ENCODE measurements at places on chromosomes 13 and 19. TPM values are rescaled to one million over a fixed set of nuclear protein-coding genes. Genes with fewer than 3 reads are reported as not detected.

The CCDC169 gene
- 6.9 TPM for polyA plus RNA-seq

The ANGPTL4 gene
- 2.6 TPM for polyA plus RNA-seq

The NHLRC3 gene
- 75.1 TPM for polyA plus RNA-seq

The RASAL3 gene
- polyA plus RNA-seq: 1.3 TPM

The FGF14 gene
- polyA plus RNA-seq: 1.1 TPM

The SLC10A2 gene
- polyA plus RNA-seq: 2.8 TPM

The COMP gene
- 0.76 TPM for polyA plus RNA-seq

The ZNF99 gene
- 0.45 TPM for polyA plus RNA-seq

The NLRP9 gene
- not detected for polyA plus RNA-seq

The TBC1D4 gene
- 47.5 TPM for polyA plus RNA-seq

The PSG6 gene
- not detected for polyA plus RNA-seq

The TPTE2 gene
- polyA plus RNA-seq: 0.17 TPM

The EHD2 gene
- polyA plus RNA-seq: 28.6 TPM
